ENCODE measurements at places on chromosomes 1 and 21. TPM values are rescaled to one million over a fixed set of nuclear protein-coding genes. Genes with fewer than 3 reads are reported as not detected.

- DNase-seq = no peak
Observed at GRCh38 chr1:26459573-26460031, 12.6 kb upstream of the HMGN2 start.

DNA sequence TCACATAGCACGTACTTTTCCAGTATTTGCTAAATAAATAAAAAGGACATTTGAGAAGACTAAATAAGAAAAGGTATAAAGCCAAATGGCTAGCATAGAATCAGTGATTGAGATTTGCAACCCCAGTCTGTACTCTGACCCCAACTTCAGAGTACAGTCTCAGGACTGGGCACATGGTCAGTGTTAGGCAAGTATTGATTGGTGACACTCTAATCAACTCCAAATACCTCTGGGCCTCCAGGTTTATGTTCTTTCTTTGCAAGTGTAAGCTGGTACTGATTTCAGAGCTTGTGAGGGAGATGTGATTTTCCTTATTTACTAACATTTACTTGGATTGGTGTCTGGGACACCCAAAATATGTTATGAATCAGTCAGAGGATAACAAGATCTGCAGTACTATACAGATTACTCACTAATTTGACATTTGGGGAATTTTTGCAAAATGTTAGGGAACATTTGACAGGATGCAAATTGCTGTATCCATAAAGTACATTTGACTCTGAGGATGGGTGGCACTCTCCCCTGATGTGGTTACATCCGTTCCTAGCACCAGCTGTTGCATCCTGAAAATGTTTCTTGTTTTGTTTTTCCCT lies 34.2 kb downstream of the LMO4 start:
- no peak for DNase-seq

DNA sequence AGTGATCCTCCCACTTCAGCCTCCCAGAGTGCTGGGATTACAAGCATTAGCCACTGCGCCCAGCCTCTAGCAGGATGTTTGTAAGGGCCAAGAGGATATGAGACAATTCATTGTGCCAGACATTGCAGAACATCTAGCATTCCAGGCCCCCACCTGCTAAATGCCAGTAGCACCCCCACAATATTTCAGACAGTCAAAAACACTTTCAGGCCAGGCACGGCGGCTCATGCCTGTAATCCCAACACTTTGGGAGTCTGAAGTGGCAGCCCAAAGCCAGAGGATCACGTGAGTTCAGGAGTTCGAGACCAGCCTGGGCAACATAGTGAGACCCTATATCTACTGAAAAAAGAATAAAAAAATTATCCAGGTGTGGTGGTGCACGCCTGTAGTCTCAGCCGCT lies 12.9 kb downstream of the PPIE start:
- DNase-seq = peak; percentile 36

GRCh38 chr1:26300578-26301275 lies 5.7 kb downstream of the UBXN11 start:
- no peak for DNase-seq

DNA sequence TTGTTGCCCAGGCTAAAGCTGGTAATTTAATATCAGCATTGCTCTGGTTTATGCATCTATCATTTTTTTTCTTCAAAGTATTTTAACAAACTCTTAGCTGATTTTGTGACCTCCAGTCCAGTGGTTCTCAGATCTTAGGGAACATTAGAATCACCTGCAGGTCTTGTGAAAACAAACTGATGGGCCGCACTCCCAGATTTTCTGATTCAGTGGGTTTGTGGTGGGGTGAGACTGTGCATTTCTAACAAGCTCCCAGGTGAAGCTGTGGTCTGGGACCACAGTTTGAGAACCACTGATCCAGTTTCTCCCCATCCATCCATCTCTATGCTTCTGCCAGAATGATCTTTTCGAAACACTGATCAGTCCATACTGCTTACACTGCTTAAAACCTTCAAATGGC lies 305.7 kb upstream of the USP24 start:
- DNase-seq = no peak

- DNase-seq = no peak
Observed at GRCh38 chr1:24984800-24985522, 54.9 kb upstream of the RUNX3 start.

DNA sequence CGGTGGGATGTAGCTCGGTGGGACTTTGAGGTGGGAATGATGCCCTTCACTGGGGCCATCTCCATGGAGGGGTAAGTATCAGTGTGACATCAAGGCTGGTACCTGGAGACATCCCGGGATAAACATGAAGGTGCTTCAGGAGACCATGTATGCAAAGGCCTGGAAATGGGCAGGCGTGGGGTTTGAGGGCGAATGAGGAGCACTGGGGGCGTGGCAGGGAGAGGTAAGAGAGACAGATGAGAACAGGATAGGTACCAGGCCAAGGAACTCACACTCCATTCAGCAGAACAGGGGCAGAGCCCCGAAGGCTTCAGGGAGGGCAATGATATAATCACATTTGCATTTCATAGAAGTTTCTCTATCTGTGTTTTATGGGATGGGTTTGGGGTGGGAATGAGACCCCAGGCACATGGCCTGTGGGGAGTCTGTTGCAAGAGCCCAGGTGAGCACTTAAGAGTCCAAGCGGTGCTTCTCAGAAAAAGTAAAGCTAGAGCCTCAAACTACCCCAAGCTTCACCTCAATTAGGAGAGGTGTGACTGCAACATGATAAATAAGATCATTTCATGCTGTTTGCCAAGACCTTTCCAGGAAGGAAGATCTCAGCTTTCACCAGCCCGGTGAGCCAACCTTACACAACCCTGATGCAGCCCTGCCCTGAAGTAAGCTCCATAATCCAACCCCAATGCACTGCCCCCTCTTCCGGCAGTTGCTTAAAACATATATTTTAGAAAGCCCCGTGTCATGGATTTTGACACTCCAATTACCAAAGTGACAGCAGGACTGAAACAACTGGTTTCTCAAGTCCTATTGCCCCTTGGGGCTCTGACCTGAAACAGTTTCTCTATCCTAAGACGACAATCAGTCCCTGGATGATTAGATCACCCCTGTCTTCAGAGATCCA lies 7.4 kb downstream of the S100A9 start:
- DNase-seq = no peak

GRCh38 chr1:57615956-57616355 lies 192.1 kb upstream of the DAB1 start:
- no peak for DNase-seq

DNA sequence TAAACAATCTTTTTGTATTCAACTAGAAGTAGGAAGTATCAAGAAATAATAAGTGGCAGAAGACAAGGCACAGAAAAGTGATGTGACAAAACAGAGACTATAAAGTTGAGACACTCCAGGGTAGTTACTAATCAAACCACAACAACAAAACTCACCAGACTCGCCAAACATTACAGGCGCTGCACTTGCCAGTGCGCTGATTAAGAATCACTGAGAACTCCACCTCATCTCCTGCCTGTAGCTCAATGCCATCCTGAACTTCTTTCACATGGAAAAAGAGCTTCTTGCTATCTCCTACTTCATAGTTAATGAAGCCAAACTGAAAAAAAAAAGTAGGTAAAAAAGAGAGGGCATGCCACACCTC lies 2.8 kb upstream of the NRAS start:
- no peak for DNase-seq

DNA sequence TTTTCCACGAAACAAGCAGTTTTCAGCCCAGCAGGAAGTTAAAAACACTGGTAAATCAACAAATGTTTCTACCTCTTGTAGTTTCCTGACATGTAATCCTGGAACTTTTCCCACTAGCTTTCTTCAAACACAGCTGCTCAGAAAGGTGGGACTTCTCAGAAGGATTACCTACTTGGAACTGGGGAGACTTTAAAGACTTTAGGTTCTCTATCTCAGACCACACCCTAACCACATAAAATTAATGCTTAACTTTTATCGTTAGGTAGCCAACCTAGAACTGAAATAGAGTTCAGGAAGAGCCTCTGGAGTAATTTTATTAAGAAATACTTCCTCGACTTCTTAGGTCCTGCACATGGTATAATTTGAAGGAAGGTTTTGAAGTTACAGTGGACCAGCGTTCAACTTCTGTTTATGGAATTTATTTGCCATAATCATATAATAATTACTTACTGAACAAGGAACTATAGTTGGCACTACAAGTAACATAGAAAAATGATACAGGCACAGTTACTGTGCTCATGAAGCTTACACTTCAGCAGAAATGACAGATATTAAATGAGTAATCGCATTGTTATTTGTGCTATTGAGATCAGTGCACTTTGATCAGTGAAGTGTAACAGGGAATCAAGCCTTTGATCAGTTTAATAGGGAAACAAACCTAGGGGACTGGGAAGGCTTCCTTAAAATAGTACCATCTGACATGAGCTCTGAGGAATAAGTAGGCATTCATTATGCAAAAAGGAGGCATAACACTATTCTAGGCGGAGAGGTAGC lies at the start of gene BCL2L15:
Gene BCL2L15, minus strand, starts transcription at position 180 of the 774 bp plus-strand sequence. CDS start 206 bp downstream, outside the sequence.
- DNase-seq = no peak

- DNase-seq = no peak
Observed at GRCh38 chr1:108722292-108722691, 9.6 kb downstream of the FNDC7 start.

Gene GSTM5
- total RNA-seq = 11.6 TPM

Gene LAMC2
- total RNA-seq = 14.5 TPM

Gene TDRKH
- total RNA-seq = 12.3 TPM

Gene VWA5B1
- total RNA-seq = 41.9 TPM

Gene TAF12
- total RNA-seq = 19.8 TPM

Gene FHAD1
- total RNA-seq = 12.3 TPM

Gene CELA2A
- 0.44 TPM for total RNA-seq

Gene TNFRSF8
- total RNA-seq = 0.36 TPM

Data from ureter (tissue), 1 donor.